Anterior cingulate cortex (tissue), 58 donors: ENCODE measurements at places on chromosomes 13 and 19.

DNA sequence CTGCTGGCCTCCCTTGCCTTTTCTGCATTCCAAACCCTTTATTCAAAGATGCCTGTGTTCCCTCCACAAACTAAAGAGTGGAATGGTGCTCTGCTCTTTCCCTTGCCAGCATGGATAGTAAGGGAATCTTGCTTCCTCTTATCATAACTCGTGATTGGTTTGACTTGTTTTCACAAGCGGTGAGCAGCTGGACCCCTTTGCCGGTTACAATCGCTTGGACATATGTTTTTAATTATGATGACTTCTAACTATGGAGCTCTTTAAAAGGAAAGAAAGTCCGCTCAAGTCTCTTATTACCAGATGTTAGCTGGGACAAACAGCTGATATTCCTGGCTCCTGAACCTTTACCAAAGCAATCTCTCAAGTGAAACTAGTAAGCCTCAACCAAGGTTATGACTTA, 1094.7 kb downstream of the UQCRFS1 start:
- no peak for DNase-seq

- DNase-seq = no peak
Measured at GRCh38 chr13:110557610-110558305, 3.8 kb downstream of the RAB20 start.

- DNase-seq = no peak
Measured at GRCh38 chr19:14731200-14731599, 41.4 kb downstream of the ZNF333 start.

DNA sequence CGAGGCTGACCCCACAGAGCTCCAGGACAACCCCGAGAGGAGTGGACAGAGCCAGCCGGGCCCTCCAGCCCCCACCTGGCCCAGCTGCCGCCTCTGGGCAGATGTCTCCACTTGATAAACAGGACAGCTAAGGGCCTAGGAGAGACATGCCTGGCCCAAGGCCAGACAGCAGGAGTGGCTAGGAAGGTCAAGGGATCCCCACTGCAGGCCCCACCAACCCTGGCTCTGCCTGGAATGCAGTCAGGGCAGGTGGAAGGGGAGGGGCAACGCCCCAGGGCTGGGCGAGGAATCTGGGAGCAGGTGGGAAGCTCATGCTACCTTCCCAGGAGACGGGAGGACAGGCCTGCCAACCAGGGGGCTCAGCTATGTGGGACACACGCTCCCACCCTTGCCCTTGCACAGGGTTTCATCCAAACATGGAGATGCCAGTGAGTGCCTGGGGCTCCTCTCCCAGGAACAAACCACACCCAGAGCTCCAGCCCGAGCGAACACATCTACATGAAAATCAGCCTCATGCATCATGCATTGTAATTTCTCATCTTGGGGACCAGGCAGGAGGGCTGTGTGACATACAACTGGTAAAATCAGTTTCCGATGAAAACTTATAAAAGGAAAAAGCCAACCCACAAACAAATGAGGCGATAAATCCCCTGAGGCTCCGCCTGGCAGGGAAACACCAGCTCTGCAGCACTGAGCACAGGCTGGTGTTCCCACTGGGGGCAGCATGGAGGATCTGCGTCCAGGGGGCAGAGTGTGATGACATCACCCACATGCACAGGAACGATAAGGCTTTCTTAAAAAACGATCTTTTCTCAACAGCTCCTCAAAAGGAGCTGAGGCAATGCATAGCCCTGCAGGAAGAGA, 25.0 kb downstream of the SH3GL1 start:
- DNase-seq = peak; percentile 43

- DNase-seq = no peak
Measured at GRCh38 chr13:33125821-33126570, 109.8 kb downstream of the KL start.

- no peak for DNase-seq
Measured at GRCh38 chr19:11025997-11026396, 63.3 kb upstream of the LDLR start.

DNA sequence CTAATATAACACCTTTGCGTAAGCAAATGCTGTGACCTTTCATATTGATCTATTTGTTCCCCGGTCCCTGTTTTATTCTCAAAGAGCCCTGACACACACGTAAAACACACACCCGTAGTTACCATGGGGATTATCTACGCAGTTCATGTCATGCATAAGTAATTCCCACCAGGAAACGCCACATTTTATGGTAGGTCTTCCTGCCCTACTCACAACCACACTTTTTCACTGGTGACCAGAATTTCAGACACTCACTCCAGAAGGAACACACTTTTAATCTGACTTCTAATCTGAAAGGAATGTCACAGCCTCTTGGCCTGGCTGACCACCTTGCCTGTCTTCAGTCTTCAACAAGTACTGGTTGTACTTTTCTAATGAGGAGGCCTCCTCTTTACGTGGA, 46.8 kb downstream of the SLC7A1 start:
- DNase-seq = no peak

DNA sequence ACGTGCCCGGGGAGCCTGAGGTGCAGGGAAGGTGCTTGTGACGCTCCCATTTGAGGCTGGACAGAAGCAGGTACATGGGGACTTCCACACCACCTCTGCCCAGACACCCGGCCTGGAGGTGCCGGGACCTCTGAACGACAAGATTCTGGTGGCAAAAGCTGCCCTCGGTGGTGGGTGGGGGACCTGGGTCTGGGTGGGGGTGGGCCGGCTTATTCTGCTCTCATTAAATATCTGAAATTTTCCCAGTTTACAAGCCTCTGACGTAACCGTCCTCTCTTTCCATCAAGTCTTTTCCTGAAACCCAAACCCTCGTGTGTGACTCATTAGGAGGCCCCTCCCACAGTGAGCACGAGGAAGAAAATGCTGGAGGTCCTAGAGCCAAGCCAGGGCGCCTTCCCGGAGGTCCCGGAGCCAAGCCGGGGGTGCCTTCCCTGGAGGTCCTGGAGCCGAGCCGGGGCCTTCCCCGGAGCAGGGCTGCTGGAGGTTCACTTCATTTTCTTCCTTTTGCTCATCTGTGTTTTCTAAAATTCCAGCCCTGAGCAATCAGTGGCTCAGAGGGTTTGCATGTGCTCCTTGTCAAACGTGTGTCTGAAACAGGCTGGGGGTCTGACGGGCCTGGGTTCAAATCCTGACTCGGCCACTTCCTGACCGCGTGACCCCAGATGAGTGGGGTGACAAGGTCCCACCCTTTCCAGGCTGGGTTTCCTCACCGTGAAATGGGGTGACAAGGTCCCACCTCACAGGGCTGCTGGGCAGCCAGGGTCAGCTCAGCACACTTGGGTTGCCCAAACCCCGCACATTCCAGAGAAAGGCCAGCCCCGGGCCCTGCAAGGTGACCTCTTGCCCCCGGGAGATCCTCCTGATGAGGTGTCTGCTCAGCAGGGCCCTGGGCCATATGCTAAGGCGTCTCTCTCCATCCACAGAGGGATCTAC, 10.0 kb downstream of the CFD start:
- no peak for DNase-seq

DNA sequence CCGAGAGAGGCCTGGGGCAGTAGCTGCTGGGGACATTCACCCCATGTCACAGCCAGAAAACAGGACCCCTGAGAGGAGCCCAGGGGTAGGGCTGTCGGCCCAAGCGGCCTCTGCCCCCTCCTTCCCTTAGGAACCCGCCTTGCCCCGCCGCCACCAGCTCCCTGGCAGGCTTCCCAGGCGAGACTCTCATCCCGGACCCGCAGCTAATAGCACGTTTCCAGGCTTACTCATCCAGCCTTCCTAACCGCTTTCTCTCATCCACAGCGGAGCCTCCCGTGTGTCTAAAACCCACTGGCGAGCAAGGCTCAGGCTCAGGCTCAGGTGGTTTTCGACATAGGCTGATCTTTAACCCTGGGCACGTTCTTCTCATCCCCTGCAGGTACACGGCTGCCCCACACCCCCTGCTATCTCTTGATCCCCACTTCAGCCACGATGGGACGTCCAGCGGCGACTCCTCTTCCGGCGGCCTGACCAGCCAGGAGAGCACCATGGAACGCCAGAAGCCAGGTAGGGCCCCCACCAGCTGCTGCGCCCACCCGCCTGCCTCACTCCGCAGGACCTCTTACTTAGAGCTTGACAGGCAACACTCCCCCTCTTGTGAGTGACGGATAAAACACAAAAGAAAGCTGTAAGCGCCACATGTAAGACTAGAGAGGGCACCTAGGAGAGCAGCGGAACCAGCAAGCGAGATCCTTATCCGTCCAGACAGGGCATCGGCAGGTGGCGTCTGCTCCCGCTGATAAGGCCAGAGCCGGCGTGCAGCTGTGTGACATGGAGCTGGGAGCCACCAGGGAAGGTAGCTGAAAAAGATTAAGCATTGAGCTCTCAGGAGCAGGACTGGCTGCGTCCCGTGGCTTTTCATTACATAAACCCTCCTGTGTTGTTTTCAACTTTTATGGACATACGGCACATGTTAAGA, 71.3 kb downstream of the DPF1 start:
- DNase-seq = no peak

DNA sequence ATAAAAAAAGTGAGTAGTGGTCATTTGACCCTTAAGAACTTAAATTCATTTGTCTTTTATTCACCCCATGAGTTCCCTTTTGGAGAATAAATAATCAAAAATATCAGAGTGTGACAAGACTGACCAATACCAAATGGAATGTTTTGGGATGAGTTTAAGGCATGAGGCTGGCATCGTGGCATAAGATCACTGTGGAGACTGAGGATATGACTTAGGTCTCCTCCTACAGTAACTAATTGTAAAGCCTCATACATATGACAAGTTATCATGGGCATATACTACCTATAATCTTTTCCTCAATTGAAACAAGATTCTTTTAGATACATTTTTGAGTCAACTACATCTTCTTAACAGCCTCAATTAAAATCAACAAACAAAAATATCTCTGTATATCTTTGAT, 782.0 kb downstream of the SLITRK1 start:
- no peak for DNase-seq

DNA sequence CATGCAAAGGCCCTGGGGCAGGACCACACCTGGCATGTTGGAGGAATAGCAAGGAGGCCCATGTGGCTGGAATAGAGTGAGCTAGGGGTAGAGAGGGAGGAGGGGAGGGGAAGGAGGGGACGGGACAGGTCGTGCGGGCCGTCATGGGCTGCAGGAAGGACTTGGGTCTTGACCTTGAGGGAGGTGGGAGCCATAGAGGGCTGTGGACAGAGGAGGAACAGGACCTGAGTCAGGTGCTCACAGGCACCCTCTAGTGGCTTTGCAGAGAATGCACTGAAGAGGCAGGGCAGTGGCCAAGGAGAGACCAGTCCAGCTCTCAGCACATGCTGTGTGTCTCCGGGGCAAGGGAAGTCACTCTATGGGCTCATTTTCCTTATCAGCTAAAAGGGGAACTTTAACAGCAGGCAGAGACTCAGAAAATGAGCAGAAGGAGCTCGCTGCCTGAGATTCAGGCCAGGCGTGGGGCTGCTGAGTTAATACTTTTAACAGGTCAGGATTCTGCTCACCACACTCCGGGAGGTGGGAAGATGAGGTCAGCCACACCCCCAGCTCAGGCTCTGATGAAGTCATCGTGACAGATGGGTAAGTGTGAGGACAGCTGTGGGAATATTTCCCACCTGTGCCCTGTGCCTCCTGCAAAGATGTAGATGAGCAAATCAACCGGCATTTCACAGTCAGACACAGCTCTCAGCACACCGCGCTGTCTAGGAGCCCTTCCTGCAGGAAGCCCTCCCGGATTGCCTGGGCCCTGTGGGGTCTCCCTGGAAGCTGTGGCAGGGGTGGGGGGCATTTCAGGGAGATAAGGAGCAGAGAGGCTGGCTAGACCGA, 6.0 kb upstream of the TNFAIP8L1 start:
- DNase-seq = no peak

DNA sequence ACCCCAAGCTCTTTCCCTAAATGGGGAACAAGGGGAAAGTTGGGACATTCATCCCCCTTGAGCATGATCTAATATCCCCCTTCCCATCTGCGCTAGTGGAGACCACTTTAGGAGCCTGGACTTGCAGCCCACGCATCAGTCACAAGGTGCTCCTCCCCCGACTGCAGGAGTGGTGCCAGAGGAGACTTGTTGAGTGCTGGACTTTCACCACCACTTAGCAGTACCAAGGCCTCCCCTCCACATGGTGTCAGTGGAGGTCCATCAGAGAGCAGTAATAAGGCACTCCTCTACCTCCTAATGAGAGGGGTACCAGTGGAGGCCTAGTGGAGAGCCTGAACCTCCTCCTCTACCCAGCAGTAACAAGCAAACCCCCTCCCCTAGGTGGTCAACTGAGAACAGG, 22.5 kb downstream of the CAB39L start:
- no peak for DNase-seq

DNA sequence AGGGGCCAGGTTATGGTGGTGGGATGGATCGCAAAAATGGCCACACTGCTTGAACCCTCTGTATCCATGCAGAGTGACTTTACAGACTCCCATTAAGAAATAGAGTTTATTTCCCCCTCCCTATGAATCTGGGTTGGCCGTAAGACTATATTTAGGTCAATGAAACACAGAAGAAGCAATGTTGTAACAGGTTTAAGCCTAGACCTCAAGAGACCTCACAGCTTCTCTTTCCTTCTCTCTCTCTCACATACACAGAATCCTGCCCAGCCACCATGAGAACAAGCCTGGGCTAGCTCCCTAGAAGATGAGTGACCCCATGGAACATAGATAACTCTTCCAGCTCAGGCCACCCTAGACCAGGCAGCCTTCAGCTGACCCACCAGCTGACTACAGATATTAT, 21.0 kb upstream of the FBL start:
- no peak for DNase-seq

DNA sequence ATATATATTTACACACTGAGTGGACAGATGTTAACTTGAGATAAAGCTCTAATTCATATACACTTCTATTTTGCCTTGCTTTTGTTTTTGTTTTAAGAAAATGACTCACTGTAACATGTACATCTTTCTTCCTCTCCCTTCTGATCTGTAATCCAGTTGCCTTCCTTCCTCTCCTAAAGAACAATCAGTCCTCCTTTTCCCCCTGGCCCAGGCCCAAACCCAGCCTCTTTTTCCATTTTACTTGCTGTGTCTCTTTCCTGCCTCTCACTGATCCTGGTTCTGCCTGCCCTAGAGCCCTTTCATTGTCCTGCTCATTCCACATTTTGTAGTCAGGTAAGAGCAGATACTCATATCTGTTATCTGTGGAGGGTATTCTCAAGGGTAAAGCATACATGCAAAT, 50.8 kb downstream of the ZAR1L start:
- DNase-seq = no peak

- DNase-seq = no peak
Measured at GRCh38 chr13:25214491-25215252, 42.6 kb upstream of the AMER2 start.

- DNase-seq = no peak
Measured at GRCh38 chr13:108360139-108360538, 90.6 kb downstream of the TNFSF13B start.

DNA sequence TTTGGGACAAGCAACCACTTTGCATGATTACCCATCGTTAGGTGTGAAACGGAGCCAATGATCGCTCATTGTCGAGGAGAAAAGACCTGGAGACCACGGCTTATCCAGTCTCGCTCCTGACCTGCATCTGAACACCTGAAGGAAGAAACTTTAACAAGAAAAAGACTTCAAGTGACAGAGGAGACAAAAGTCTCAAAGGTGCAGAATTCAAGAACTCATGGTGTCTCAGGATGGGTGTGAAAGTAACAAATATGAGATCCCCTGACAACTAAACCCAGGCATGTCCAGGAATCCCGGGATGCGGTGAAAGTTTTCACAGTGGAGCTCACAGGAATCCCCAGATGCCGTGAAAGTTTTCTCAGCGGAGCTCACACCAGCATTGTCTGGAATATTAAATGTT, 6.3 kb upstream of the ATP11A start:
- no peak for DNase-seq
